ENCODE measurements at places on chromosomes 12 and 14. TPM values are rescaled to one million over a fixed set of nuclear protein-coding genes. Genes with fewer than 3 reads are reported as not detected.
A peak's percentile ranks its signal among the peaks of the same experiment; 100 is the strongest.

GRCh38 chr12:82596483-82596882 is 90.2 kb upstream of the TMTC2 start:
- DNase-seq: no peak

DNA sequence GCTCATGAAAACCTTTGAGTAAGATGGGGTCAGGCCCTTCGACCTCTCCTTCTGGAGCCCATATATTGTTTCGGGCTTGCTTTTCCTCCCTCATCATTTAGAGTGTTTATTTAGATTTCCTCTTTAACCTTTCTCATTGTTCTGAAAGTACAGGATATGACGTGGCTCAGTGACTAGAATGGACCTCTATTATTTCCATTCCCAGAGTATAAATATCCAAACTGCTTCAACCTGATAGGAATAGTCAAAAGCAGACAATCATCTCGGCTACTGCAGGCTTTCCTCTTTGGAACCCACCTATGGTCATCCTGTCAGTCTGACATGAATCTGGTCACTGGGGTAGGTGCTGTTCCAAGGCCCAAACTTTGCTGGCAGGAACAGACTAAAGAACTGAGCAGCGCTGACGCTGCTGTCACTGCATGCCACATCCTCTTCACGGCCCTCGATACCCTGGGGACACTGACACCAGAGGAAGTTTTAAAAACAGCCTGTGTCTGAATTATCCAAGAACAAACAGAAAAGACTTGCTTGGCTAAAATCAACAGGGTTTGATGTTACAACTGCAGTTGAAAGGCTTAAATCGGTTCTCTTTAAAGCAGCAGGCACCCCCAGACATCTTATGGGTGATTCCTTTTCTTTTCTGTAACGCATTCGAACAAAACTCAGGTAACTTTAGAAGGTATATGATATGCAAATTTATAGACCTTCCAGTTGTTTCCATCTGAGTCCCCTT is 5.0 kb upstream of the DDX47 start:
- DNase-seq: peak; percentile 73

DNA sequence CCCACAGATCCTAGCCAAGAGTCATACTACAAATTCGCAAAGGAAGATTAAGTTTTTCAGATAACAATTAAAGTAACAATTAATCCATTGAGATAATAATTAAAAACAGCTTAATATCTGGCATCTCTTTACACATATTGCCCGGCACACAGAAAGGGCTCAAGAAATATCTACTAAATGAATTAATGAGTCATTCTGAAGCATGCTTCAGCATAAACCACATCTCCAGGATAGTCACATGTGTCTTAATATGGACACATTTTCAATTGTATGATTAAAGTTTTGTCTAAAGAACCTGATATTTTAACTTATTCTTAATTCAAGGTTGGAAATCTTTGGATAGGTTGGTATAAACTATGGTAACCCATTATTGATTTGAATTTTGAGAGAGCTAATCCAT is 9.6 kb downstream of the ITPR2 start:
- DNase-seq: peak; percentile 6

DNA sequence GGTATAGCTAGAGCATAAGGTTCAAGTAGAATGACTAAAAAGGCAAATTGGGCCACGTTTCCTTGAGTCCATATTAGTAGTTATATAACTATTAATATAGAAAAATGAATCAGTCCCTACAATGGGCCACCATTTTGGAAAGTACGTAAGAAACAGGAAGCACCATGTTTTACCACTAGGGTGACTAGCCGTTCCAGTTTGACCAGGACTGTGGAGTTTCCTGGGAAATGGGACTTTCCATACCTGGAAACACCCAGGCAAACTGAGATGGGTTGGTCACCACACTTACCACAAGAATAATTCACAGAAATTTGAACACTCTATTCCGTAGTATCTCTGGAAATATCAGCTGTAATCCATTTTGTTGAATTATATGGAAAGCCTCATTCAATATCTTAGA is 2.1 kb upstream of the MAGOHB start:
- no peak for DNase-seq

- no peak for DNase-seq
These were observed 141.1 kb downstream of the NDUFA12 start for GRCh38 chr12:94862421-94862820.

GRCh38 chr12:70849265-70849960 is 71.1 kb downstream of the PTPRR start:
- no peak for DNase-seq

DNA sequence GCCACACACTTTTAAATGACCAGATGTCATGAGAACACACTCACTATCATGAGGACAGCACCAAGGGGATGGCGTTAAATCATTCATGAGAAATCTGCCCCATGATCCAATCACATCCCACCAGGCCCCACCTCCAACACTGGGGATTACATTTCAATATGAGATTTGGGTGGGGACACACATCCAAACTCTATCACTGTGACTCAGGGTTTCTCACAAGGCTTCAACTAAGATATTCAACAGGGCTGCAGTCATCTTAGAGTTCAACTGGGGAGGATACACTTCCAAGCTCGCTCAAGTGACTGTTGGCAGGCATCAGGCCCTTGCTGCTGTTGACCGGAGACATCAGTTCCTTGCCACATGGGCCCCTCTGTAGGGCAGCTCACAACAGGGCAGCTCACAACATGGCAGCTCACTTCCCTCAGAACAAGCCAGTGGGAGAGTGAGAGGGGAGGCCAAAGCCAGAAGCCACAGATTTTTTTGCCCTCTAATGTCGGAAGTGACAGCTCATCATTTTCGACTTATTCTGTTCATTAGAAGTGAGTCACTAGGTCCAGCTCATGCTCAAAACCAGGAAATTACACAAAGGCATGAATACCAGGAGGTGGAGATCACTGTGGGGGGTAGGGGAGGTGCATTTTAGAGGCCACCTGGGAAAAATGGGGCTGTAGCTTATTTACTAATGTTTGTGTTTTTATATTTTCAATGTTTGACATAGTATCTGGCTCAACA is 50.8 kb upstream of the PTHLH start:
- peak; percentile 99 for DNase-seq

DNA sequence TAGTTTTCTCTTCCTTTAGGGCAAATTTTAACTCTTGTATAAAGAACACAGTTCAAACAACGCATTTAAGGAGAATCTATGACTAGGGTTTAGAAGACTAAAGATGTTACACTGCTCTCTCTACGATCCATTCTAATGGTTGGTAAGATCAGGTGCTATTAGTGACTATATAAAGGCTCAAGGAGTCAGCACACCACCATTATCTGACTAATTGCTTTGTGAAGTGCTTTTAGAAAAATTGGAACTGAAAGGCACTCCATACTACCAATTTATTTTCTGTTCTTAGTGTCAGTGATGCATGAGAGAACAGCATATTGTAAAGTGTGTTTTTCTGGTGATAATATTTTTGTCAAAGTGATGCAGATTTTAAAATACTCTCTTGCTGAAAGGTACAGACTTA is 136.8 kb downstream of the SYT1 start:
- DNase-seq: no peak

- no peak for DNase-seq
These were observed 69.4 kb downstream of the MIA2 start for GRCh38 chr14:39303115-39303514.

DNA sequence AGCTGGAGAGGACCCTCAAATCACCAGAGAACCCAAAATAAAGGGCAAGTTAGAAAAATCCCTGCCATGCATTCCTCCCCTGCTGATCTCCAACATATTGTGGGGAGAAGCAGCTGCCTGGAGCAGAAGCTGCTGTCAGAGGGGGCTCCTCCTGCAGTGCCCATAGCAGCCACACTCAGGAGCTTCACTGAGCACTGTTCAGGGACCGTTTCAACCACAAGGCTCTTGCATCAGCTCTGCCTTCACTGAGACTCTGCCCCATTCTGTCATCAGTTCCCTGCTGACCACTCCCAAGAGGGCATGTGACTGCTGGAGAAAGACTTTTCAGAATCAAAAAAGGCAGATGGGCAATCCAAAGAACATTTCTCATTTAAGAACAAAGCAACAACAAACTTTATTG is 392.7 kb downstream of the GALC start:
- no peak for DNase-seq

DNA sequence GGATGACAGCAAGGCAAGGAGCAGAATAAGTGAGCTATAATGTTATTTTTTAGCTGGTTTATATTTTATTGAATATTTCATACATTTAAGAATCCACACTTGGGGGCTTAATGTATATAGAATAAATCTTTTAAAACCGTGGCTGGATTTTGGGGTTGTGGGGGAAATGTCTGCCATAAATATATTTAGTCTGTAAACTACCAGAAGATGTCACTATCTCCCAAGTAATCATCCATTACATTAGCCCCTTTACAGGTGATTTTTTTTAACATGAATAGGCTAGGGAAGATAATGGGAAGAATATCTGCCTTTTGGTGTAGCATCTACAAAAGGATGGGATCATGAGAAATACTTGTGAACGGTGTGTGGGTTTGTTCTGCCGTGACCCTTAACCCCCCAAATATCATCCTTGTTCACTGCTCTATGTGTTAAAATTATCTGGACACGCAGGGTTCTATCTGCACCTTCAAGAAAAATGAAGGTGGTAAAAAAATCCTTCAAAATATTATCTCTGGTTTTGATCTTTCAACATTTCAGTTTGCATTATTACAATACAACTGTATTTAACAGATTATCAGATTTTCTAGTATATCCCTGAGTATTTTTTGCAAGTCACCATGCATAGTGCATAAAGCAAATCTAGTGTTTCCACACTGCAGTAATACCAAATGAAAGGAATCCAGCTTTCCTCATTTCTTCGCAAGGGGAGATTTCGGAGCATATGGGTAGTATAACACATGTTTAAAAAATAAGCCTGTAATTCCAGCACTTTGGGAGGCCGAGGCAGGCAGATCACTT is 8.0 kb upstream of the SLC17A8 start:
- DNase-seq: peak; percentile 18

- no peak for DNase-seq
These were observed 156.6 kb downstream of the VRK1 start for GRCh38 chr14:96953875-96954185.

- DNase-seq: no peak
These were observed 198.9 kb upstream of the SFSWAP start for GRCh38 chr12:131511803-131512561.

DNA sequence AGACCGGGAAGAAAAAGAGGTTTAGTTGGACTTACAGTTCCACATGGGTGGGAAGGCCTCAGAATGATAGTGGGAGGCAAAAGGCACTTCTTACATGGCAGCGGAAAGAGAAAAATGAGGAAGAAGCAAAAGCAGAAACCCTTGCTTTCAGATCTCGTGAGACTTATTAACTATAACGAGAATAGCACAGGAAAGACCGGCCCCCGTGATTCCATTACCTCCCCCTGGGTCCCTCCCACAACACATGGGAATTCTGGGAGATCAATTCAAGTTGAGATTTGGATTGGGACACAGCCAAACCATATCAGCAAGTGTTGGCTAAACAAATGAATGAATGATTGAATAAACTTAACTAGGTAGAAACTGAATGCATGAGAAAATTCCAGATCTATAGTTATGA is 85.3 kb upstream of the PARP11 start:
- no peak for DNase-seq

DNA sequence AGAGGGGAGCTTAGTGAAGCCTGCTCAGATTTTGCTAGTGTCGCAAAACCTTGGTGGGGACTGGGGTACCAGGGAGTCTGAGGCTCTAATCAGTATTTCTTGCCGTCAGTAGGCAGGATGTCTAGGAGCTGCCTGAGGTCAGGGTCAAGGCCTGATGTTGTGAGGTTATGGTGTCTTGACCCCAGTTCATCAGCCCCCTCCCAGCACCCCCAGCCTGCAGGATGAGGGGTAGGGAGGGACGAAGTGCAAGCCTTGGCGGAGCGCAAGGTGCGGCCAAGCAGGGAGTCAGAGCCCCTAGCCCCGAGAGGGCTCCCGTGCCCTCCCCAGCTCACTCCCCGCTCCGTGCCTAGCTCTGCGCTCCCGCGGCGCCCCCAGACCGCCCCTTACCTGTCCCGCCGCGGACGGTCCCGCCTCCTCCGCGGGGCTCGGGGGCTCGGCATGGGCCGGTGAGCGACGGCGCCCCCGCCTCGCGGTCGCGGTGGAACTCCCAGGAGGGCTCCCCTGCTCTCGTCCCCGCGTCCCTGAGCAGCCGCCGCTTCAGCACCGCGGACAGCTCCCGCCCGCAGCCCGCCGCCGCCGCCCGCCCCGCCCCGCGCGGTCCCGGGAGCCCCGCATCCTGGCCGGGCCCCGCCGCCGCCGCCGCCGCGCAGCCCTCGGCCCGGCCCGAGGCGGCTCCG is 347 bp downstream of the SYNDIG1L start:
- DNase-seq: no peak

DNA sequence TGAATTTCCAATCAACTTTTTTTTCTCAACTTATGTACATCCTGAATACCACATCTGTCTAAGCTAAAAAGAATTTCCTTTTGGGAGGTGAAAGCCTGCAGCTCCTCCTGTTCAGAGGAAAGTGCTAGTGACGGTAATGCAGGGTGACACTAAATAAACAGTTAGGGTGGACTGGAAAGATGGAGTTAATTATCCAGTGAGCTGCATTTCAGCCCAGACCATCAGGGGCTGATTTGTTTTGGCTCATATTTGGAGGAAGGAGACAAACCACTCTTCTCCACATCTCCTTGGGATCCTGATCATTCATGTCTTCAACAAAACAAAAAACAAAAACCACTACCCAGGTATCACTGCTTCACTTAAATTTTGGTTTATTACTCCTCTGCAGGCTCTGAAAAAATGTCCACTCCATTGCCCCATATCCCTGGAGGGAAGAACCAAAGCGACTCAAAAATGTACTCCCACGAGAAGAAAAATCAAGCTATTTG is 5.1 kb upstream of the SIX1 start:
- DNase-seq: no peak

DNA sequence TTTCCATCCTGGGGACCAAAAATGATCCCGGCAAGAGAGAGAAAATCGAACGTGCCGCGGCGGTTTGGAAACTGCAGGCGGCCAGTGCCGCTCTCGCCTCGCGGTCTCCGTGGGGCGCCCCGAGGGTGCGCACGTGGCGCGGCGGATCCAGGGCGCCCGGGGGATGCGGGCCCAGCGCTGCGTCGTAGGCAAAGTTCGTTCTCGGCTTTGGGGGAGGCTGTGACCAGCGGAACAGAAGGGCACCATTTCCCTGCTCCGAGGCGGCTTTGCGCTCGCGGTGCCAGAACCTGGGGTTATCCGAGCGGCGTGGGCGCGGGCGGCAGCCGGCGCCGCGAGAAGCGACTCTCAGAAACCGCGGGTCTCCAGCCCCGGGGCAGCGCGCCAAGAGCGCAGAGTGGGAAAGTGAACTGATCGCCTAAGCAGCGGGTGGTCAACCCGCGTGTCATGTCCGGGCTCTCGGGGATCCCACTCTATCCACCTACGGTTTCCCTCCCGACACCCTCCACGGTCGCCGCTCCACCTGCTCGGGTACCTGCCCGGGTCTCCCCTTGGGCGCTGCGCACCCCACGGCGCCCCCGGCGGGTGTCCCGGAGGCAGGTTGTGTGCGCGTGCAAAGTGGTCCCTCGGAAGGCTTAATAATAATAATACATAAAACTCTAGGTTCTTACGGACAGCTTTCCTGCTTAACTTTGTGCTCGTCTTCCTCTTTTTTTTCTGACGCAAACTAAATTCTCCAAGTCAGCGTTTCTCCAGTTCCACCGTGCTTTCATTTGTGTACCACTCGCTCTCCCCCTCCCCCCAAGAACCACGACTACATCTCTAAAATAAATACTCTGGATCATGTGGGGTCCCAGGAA is 1.2 kb downstream of the ESRRB start:
- no peak for DNase-seq

- DNase-seq: peak; percentile 23
These were observed 24.3 kb downstream of the ZFC3H1 start for GRCh38 chr12:71639341-71639760.

The ZNF664 gene
- 55.4 TPM for total RNA-seq

The KRT71 gene
- not detected for total RNA-seq

The CEBPE gene
- not detected for total RNA-seq

The CAPZA3 gene
- total RNA-seq: not detected

The BDKRB1 gene
- total RNA-seq: not detected

The ZFHX2 gene
- total RNA-seq: 1.2 TPM

The ASCL1 gene
- not detected for total RNA-seq
